ENCODE measurements at places on chromosomes 7 and 10.

DNA sequence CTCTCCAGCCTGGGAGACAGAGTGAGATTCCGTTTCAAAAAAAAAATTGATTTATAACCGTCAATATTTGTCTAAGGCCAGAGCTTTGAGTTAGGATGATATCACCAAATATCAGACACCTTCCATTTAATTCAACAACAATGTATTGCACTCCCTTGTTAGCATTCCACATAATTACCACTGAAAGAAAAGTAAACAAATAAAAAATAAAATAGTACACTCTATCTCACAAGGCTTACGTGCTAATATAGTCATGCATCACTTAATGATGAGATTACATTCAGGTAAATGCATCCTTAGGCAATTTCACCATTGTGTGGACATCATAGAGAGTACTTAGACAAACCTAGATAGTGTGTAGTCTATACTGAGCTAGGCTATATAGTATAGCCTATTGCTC, 127.6 kb upstream of the RHOBTB1 start:
- DNase-seq: no peak

DNA sequence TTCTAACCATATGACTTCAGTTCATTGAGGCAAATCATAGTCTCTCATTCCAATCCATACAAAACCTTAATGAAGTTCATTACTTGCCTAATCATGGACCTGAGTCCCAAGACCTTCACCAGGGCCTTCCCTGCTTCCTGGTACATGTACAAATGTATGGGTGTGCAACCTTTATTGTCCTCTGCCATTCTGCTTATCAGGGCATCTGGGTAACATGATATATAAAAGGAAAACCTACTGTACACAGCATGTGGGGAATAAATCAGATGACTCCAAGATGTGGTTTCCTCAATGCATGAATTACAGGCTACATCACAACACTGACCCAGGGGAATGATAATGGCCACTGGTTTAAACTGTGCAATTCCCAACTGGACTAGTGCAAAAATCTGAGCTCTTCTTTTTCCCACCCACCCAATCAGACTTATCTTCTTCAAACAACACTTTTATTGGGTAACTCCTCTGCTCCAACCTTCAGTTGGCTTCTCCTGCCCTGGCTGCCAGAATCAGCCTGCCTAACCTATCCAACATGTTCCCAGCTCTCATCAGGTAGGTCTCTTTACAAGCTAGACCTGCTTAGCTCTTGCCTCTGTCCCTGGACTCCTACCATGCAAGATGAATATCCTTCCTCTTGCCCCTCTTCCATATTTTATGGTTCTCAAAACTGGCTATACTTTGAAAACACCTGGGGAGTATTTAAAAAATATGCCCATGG, 11.4 kb downstream of the GOT1 start:
- DNase-seq: no peak

DNA sequence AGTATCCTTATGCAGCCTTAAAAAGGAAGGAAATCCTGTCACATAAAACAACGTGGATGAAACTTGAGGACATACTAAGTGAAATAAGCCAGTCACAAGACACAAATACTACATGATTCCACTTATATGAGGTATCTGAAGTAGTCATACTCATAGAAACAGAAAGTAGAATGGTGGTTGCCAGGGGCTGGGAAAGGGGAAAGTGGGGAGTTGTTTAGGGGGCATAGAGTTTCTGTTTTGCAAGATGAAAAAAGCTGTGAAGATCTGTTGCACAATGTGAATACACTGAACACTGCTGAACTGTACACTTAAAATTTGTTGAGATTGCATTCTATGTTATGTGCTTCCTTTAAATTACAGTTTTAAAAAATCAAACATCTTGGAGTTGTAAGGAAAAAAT, 2.9 kb downstream of the NUP205 start:
- no peak for DNase-seq

DNA sequence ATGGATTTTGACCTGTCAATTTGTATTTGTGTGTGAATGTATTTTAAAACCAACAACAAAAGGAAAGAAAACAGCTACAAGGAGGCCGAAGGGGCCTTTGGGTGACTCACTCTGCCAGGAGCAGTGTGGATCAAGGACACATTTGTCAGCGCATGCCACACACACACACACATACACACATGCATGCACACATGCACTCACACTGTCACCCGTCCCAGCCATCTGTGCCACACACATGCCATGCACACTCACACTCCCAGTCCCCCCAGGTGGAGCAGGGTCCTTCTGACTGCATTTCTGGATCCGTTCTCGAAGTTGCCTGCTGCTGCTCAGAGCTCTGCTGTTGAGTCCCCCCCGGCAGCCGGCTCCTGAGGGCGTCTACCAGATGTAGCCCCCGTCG, 26.0 kb downstream of the SPOCK2 start:
- DNase-seq: no peak

- DNase-seq: no peak
These were observed at the start of gene LRRN3 for GRCh38 chr7:111090846-111091245. TSS of gene LRRN3 (plus strand) at chr7:111091127. CDS start at chr7:111122773, 31,646 bp downstream.

DNA sequence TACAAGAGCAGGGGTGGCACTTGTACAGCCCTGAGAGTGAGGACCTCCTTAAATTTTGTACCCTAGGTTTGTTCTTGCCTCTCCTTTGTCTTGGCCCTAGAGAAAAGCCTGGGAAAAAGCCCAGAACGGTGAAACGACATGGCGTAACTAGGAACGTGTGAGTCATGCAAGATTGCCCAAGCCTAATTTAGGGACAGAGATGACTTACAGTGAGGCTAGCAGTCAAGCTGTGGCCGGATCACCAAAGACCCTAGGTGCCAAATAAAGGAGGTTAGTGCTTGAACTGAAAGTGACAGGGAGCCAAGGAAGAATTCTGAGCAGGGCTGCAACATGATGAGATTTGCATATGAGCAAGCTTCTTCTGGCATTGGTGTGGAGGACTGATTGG, 25.1 kb downstream of the TBXAS1 start:
- DNase-seq: peak; percentile 28

- no peak for DNase-seq
These were observed 24.1 kb upstream of the KCNMA1 start for GRCh38 chr10:77661674-77662073.

GRCh38 chr7:116588641-116589594, 64.1 kb downstream of the CAV1 start:
- peak; percentile 80 for DNase-seq

DNA sequence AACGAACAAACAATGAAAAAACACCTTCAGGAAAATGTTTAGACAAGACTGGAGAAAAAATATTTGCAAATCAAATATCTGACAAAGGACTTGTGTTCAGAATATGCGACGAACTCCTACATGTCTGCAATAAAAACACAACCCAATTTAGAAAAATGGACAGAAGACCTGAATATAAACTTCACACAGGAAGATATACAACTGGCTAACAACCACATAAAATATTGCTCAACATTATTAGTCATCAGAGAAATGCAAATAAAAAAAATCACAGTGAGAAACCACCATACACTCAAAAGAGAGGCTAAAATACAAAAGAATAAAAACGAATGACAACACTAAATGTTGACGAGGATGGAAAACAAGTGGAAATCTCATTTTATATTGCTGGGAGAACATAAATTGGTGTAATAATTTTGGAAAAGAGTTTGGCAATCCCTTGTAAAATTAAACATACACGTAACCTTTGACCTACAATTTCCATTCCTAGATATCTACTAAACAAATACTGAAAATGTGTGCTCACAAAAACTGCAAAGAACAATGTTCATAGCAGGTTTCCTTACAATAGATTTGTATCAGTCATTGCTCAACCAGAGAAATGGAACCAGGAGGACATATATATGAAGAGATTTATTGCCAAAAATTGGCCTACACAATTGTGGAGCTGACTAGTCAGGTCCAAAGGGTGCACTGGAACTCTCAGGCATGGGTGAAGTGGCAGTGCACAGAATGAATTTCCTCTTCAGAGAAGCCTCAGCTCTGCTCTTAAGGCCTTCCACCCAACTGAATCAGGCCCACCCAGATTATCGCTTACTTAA, 82.9 kb upstream of the OGDHL start:
- no peak for DNase-seq

DNA sequence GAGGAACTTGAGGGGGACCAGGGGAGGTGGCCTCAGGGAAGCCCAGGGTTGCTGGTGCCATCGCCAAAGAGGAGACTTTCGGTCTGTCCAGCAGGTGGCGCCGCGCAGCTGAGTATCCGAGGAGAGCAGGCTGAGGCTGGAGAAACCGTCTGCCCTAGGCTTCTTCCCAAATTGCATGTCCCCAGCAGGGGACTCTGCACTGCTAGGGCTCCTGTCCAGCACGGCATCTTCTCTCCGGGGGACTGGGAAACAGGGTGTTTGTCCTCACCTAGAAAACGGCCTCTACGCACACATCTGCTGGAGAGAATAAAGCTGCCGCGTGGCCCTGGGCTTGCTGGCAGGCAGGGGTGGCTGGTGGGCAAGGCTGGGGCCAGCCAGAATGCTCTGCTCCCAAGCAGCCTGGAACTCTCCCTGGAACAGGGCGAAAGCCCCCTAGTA, 161.9 kb downstream of the SH2D4B start:
- peak; percentile 86 for DNase-seq

GRCh38 chr10:3248526-3249306, 76.1 kb upstream of the PITRM1 start:
- no peak for DNase-seq

DNA sequence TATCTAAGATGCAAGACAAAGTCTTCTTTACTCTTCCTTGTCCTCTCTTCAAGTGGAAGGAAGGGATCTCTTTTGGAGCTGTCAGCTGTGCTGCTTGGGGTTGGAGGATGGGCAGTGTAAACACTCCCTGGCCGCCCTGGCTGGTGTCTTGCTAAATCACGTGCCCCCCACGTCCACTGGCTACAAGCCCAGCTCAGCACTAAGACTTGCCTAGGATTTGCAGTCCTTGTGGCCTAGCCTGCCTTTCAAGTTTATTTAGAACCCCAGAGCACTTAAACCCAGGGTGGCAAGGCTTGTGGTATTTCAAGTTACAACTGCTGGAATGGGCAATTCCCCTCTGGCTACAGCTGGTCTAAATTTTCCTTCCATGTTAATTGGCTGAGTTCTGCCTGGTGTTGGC, 272.4 kb upstream of the MYO3A start:
- DNase-seq: no peak

All from hematopoietic multipotent progenitor cell treated with erythropoietin and hydrocortisone succinate and interleukin-3 and kit ligand, for 4 days (in vitro differentiated cells).